Heart left ventricle (tissue), 16 donors: ENCODE measurements at places on chromosomes 6 and 20.

DNA sequence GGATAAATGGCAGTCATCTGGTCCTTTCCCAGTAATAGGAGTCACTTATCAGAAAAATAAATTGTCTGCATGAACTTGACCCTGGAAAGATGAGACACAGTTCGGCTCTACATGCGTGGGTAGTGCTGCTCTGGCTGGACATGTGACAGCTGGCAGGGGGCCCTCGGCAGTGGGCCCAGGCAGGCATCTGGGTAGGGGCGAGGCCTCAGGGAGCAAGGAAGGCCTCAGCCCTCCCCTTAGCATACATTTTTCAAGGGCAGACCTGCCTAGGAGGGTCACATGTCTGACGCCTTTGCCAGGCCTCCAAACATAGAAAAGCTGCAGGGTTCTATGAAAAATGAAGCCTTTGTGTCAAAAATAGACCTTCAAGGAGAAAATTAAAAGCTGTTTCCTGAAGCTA lies 12.8 kb upstream of the ILRUN start:
- DNase-seq = peak; percentile 81

GRCh38 chr6:143224516-143224915 lies 163.8 kb downstream of the AIG1 start:
- no peak for DNase-seq

GRCh38 chr20:37990571-37991151 lies 42.6 kb downstream of the TTI1 start:
- DNase-seq = peak; percentile 87

DNA sequence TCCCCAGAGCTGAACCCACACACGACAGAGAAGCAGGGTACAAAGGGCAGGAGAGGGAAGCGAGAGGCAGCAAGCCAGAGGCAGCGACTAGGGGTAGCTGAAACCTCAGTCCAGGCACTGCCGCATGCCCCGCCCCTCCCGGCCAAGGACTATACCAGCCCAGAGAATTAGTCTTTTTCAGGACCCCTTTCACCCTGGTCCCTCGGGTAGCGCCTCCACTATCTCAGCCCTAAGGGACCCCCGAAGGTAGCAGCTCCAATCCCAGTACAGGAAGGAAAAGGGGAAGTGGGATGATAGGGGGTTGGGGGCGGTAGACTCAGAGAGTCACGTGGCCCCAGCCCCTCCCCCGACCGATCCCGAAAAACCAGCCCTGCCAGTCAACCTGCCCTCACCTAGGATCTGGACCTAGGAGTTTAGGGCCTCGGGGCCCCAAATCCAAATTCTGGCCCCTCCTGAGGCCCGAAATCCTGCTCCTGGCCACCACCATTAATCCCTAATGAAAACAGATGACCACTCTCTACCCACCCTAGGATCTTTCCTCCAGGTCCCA lies 1.3 kb downstream of the RGL2 start:
- no peak for DNase-seq

- DNase-seq = no peak
These were observed 102.5 kb downstream of the PPP1R14C start for GRCh38 chr6:150245148-150245935.
